ENCODE measurements at places on chromosomes 2 and 18. TPM values are rescaled to one million over a fixed set of nuclear protein-coding genes. Genes with fewer than 3 reads are reported as not detected.

- peaks cover 5% of the 10 kb centered on the region for H3K4me1 ChIP-seq
- H3K27ac ChIP-seq: no peak overlapping the region
- DNase-seq: no peak
These were observed 308.6 kb downstream of the TGIF1 start for GRCh38 chr18:3758531-3758930.

DNA sequence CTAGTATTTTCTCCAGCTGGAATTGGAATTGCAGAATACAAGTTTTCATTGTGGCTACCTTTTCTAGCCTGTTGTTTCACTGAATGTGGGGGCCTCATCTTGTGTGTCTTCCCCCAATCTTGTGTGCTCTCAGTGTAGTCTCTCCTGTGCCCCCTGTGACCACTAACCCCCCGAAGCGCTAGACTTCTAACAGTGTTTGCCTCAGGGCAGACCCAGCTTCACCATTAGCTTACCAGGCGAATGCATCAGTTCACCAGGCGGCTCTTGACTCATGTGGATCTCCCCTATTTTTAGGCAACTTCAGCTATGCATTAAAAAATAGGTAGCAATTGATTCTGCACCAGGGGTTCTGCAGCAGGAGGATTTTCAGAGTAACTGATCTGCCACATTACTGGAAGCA, 376.2 kb upstream of the MEIS1 start:
- no peak overlapping the region for H3K27ac ChIP-seq
- no peak for DNase-seq
- H3K4me3 ChIP-seq: no peak overlapping the region
- no peaks in the 10 kb centered on the region for H3K27me3 ChIP-seq
- no peaks in the 10 kb centered on the region for H3K36me3 ChIP-seq
- H3K4me1 ChIP-seq: peaks cover 12% of the 10 kb centered on the region

AGAP1 gene
- total RNA-seq: 47.2 TPM

- DNase-seq: no peak
- H3K4me3 ChIP-seq: no peak overlapping the region
- peaks cover 39% of the 10 kb centered on the region for H3K27me3 ChIP-seq
These were observed 6.4 kb upstream of the NPPC start for GRCh38 chr2:231932711-231932970.

DNA sequence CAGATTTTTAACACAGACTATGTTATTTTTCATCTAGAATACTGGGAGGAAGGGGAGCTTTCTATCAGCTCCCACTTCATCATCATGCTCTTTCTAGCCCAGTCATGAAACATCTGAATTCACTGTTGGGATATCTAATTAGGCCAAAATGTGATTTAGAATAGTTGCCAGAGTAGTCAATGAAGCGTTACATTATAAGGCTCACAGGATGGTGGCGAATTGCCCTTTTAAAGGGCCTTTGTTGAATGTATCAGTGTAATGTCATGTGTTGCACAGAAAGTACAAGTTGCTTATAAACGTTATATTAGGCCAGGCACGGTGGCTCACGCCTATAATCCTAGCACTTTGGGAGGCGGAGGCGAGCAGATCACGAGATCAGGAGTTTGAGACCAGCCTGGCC, 45.6 kb downstream of the PDE1A start:
- H3K36me3 ChIP-seq: peaks cover 4% of the 10 kb centered on the region
- DNase-seq: no peak
- H3K27me3 ChIP-seq: no peaks in the 10 kb centered on the region
- H3K4me1 ChIP-seq: no peaks in the 10 kb centered on the region
- no peak overlapping the region for H3K27ac ChIP-seq

DNA sequence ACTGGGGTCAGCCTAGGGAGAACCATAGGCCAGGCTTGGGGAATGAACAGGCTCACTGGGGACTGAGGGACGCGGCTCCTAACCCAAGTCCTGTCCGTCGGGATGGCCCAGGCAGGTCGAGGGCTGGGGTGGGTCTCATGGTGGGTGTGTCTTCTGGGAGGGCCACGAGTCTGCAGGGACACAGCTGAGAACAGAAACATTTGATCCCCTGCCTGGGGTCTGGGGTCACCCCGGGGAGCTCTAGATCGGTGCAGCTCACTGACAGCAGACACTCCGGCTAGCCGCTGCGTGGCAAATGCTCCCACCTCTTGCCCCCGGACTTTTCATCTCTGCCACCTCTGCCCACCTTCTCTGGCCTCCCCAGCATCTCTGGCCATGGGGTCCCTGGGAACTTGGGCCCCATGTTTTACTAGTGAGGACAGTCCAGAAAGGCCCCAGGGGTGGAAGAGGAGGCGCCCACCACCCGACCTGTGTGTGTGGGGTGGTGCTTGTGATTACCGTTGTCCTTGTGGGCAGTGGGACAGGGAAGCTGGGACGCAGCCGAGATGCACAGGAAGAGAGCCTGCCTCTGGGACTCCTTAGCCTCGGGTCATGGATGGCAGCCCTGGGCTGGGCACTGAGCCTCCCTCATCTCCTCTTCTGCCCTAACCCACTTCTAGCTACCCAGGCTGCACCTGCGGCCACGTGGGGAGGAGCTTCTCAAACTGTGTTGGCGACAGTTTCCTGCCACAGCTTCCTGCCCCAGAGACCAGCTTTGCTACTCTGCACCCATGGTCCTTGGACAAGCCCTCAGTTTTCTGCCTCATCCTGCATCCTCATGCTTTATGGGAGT, 4.9 kb downstream of the ZAP70 start:
- peak overlapping the region; percentile 59 for H3K27ac ChIP-seq
- H3K36me3 ChIP-seq: no peaks in the 10 kb centered on the region
- H3K27me3 ChIP-seq: no peaks in the 10 kb centered on the region
- DNase-seq: no peak

FTCDNL1 gene
- 1.2 TPM for total RNA-seq

DNA sequence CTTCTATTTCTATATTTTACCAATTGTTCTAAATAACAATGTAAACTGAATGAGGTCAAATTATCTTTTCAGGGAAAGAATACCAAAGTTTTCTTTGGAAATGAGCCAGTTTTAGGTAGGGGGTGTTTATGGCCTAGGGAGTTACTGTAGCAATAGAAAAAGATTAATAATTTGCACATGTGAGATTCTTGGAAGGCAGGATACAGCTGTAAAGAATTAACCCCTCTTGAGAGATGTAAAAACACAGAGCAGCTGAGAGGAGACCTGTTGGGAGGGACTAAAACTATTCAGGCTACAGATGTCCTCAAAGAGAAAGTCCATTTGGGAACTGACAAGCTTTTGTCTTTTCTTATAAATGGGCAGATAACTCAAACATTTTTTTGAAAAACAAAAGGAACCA, 182.2 kb downstream of the FIGN start:
- H3K36me3 ChIP-seq: no peaks in the 10 kb centered on the region
- no peaks in the 10 kb centered on the region for H3K27me3 ChIP-seq
- H3K4me3 ChIP-seq: no peak overlapping the region
- DNase-seq: no peak
- H3K4me1 ChIP-seq: peaks cover 2% of the 10 kb centered on the region
- no peak overlapping the region for H3K27ac ChIP-seq

Measured in progenitor cell of endocrine pancreas (in vitro differentiated cells).